ENCODE measurements at places on chromosomes 7 and 10. TPM values are rescaled to one million over a fixed set of nuclear protein-coding genes. Genes with fewer than 3 reads are reported as not detected.

The MKI67 gene
- 80.5 TPM for polyA plus RNA-seq

The ENTPD1 gene
- 1.6 TPM for polyA plus RNA-seq

The PRXL2A gene
- 144 TPM for polyA plus RNA-seq

The NPSR1 gene
- polyA plus RNA-seq: not detected

The TES gene
- 17.0 TPM for polyA plus RNA-seq

The OR13A1 gene
- polyA plus RNA-seq: not detected

The ZPBP gene
- polyA plus RNA-seq: not detected

The LIPM gene
- polyA plus RNA-seq: not detected

The FGFBP3 gene
- polyA plus RNA-seq: 26.4 TPM

The MRPL32 gene
- 125 TPM for polyA plus RNA-seq

The NUB1 gene
- 30.6 TPM for polyA plus RNA-seq

The NUTM2A gene
- polyA plus RNA-seq: 0.13 TPM

The CUBN gene
- 1.4 TPM for polyA plus RNA-seq

The GSAP gene
- polyA plus RNA-seq: 1.7 TPM

DNA sequence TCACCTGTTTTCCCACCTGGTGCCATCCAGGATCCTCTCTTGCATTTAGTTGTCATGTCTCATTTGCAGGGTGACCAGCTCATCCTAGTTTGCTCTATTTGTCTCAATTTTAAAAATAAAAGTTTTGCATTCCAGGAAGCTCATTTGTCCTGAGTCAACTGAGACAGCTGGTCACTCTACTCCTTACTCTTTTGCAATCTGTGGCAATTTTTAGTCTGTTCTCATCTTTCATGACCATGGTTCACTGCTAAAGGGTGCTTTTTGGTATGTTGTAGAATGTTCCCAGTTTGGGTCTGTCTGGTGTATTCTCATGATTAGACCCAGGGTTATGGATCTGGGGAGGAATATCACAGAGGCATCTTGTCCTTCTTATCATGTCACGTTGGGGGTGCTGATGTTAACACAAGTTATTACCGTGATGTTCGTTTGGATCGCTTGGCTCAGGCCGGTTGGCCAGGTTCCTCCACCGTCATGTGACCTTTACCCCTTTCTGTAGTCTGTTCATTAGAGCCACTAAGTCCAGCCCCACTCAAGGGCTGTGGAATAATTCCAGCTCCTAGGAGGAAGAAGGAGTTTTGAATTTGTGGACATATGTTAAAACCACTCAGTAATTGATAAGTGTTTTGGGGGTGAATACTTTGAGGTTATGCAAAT lies 103.3 kb upstream of the IGFBP3 start:
- H3K4me1 ChIP-seq: no peaks in the 10 kb centered on the region
- no peak overlapping the region for H3K4me3 ChIP-seq
- H3K27ac ChIP-seq: no peak overlapping the region

GRCh38 chr7:35038354-35038753 lies 1.1 kb upstream of the DPY19L1 start:
- no peaks in the 10 kb centered on the region for H3K27me3 ChIP-seq
- DNase-seq: no peak
- no peaks in the 10 kb centered on the region for H3K36me3 ChIP-seq
- peak overlapping the region; percentile 88 for H3K27ac ChIP-seq
- peaks cover 27% of the 10 kb centered on the region for H3K4me1 ChIP-seq

DNA sequence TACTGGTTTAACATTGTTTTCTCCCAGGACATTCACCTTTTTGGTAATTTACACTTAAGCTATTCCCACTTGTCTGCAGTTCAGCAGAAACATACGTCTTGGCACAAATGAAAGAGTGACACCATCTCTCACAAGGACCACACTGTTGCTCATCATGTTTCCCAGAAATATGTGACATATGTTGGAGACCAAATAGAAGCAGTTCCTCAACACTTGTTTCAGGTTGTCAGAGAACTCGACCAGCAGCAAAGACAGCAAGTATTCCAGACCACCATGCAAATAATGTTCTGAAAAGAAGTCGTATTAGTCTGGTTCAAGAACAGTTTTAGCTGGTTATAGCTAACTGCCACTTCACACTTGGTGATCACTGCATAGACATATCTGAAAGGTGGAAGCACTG lies 81.3 kb upstream of the KLF6 start:
- DNase-seq: no peak
- no peaks in the 10 kb centered on the region for H3K36me3 ChIP-seq
- H3K4me1 ChIP-seq: no peaks in the 10 kb centered on the region
- H3K4me3 ChIP-seq: no peak overlapping the region

GRCh38 chr7:146542101-146542500 lies 425.5 kb downstream of the CNTNAP2 start:
- no peaks in the 10 kb centered on the region for H3K36me3 ChIP-seq
- no peak overlapping the region for H3K4me3 ChIP-seq
- DNase-seq: no peak

GRCh38 chr7:117014673-117015133 lies 61.4 kb downstream of the ST7 start:
- peaks cover 51% of the 10 kb centered on the region for H3K4me1 ChIP-seq
- no peaks in the 10 kb centered on the region for H3K36me3 ChIP-seq
- H3K27ac ChIP-seq: peak overlapping the region; percentile 86
- H3K4me3 ChIP-seq: peak overlapping the region; percentile 73
- peak; percentile 75 for DNase-seq

DNA sequence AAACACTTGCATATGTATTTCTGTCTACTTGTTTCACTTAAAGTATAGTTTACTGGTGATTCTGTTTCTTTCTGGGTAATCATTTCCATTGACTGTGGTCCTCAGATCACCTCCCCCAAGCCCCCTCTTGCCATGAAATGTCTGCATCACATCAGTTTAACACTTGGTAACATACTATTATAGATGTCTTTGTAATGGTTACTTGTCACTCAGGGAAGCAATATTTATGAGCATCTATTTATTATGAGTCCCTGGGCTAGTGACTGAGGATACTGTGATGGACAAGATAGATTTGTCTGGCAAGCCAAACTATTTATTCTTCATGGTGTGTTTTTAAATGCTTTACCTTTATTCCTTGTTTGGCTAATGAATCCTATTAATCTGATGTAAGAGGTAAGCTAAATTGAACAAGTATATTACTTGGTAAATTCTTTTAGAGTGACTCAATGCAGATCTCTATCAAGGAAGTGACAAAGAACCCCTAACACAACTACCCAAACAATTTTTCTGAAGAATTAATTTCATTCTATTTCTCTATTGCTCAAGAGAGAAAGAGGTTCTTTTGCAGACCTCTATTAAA lies 270.9 kb downstream of the RELN start:
- H3K27me3 ChIP-seq: no peaks in the 10 kb centered on the region
- H3K27ac ChIP-seq: no peak overlapping the region
- H3K36me3 ChIP-seq: no peaks in the 10 kb centered on the region
- H3K4me1 ChIP-seq: no peaks in the 10 kb centered on the region
- H3K4me3 ChIP-seq: no peak overlapping the region
- DNase-seq: no peak

DNA sequence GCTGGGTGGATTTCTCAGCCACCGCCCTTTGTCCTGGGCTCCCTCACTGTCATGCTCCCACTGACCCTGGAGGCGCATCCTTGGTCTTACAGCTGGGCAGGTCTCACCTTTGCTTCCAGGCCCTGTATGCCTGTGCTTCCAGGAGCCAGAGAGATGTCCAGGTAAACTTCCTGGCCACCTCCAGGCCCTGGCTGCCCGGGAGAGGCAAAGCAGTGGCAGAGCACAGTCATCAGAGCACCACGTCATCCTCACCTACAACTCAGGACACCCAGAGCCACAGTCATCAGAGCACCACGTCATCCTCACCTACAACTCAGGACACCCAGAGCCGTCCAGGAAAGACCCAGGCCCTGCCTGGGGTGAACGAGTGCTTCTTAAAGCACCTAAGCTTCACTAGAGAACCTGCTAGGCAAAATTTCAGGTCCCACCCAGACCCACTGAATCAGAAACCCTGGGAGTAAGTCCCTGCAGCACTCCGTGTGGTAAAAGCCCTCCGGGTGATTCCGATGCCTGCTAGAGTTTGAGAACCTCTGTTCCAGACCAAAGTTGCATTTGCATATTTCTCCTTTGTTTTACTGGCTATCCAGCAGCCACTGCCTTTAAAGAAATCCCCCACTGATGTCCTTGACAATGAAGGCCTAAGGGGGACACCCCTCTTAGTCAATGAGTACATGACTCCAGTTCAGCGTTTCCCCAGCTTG lies 62.3 kb downstream of the DLG5 start:
- H3K4me3 ChIP-seq: no peak overlapping the region
- no peak for DNase-seq
- no peaks in the 10 kb centered on the region for H3K27me3 ChIP-seq
- peak overlapping the region; percentile 23 for H3K27ac ChIP-seq

DNA sequence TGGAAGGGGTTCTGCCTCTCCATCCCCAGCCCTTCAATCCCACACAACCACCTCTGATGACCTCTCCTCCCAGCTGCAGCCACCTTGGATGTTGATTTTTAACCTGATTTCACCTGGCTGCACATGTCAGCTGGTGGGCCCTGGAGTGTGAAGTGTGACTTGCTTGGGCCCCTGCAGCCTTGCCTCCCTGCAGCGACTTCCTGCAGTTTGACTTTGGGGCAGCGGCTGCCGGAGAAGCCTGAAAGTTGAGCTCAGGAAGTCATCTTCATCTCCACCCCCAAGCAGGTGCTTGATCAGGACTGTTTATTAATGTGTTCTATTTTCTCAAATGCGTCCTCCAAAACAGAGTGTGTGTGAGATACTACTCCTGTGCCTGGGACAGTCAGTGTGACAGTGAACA lies 675.2 kb upstream of the GALNT17 start:
- peaks cover 12% of the 10 kb centered on the region for H3K4me1 ChIP-seq
- no peak overlapping the region for H3K27ac ChIP-seq
- no peak for DNase-seq
- no peak overlapping the region for H3K4me3 ChIP-seq
- H3K27me3 ChIP-seq: no peaks in the 10 kb centered on the region

DNA sequence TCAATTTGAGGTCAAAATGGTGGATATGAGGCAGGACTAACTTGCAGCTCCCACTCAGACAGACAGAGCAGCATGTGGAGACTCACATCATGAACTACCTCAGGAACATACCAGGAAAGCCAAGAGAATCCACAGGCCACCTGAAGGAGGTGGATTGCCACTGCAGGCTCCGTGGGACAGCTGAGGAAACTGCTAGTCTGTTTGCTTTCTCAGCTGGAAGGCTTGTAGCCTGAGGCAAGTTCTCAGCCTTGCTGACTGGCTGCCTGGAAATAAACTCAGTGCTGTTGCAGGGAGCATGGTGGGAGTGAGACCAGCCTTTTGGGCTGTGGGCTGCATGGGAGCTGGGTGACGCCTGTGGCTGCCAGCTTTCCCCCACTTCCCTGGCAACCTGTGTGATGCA lies 202.9 kb downstream of the ZNF248 start:
- no peak for DNase-seq
- H3K36me3 ChIP-seq: no peaks in the 10 kb centered on the region
- H3K4me3 ChIP-seq: no peak overlapping the region
- no peaks in the 10 kb centered on the region for H3K27me3 ChIP-seq
- H3K27ac ChIP-seq: no peak overlapping the region

DNA sequence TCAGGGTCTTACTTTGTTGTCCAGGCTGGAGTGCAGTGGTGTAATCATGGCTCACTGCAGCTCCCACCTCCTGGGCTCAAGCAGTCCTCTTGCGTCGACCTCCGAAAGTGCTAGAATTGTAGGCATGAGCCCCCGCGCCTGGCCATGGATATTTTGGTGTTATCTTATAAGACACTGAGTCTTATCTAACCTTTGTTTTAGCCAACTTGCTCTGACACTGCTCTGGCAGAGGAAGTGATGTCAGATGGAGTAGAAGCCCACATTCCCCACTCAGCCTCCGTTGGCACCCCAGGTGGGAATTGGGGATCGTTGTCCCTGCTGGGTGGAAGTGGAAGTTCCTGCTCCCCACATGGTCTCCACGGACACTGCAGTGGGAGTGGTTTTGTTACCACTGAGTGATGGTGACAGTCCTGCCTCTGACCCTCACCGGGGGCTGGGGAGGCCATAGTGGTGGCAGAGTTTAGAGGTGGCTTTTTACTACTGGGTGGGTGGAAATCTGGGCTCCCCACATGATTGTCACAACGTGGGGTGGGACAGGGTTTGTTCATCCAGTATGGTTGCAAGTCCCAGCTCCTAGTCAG lies 98.9 kb downstream of the ANKRD61 start:
- no peak overlapping the region for H3K27ac ChIP-seq
- DNase-seq: no peak

- peak overlapping the region; percentile 91 for H3K27ac ChIP-seq
- H3K36me3 ChIP-seq: no peaks in the 10 kb centered on the region
- peak; percentile 46 for DNase-seq
- H3K4me1 ChIP-seq: peaks cover 34% of the 10 kb centered on the region
Observed at GRCh38 chr10:93417266-93417665, 64.9 kb downstream of the MYOF start.

- no peaks in the 10 kb centered on the region for H3K4me1 ChIP-seq
- H3K27ac ChIP-seq: no peak overlapping the region
- H3K36me3 ChIP-seq: no peaks in the 10 kb centered on the region
Observed at GRCh38 chr10:88256013-88256680, 327.0 kb downstream of the RNLS start.

DNA sequence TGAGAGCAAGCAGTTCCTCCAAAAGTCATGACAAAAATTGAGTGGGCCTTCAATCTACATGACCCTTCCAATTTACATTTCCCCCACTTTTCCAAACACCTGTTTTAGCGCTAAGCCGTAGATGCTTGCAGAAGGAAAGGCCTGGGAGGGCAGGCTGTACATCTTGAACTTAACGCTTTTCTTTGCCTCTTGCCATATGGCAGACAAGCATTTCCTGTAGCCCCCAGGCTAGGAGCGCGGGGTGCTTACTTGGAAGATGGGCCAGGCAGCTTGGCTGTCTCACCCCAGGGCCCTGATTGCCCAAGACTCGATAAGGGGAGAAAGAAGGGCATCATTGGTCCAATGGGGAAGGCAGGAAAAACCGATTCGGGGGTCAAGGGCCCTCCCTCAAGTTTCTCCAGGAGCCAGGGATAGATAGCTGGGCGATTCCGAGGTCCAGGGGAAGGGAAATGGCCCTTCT lies 1.8 kb downstream of the HOXA10 start:
- peaks cover 3% of the 10 kb centered on the region for H3K4me1 ChIP-seq
- peaks cover 100% of the 10 kb centered on the region for H3K27me3 ChIP-seq
- no peak overlapping the region for H3K27ac ChIP-seq
- H3K4me3 ChIP-seq: no peak overlapping the region
- DNase-seq: no peak

- DNase-seq: no peak
- no peaks in the 10 kb centered on the region for H3K27me3 ChIP-seq
Observed at GRCh38 chr7:46747869-46748576, 827.0 kb upstream of the IGFBP3 start.

DNA sequence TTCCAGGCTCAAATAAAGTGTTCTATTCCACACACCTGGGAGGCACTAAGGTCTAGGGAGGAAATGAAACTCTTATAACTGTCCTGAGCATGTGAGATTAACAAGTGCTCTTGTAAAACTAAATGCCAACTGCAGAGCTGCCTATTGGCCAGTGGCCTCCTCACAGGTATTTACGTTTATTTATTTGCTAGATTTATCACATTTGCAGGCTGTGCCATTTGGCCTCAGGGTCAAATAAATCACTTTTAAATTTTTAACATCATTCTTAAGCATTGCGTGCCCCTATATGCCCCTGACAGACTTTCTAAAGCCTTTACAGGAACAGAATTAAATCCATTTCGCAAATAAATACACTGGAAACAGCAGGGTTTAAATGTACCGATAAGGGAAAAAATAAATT lies 381.8 kb upstream of the NFE2L3 start:
- no peaks in the 10 kb centered on the region for H3K27me3 ChIP-seq
- H3K36me3 ChIP-seq: no peaks in the 10 kb centered on the region
- no peak overlapping the region for H3K27ac ChIP-seq
- H3K4me3 ChIP-seq: no peak overlapping the region
- peaks cover 14% of the 10 kb centered on the region for H3K4me1 ChIP-seq

GRCh38 chr7:134996097-134996550 lies 9.8 kb downstream of the AGBL3 start:
- no peak for DNase-seq
- no peaks in the 10 kb centered on the region for H3K36me3 ChIP-seq
- H3K4me1 ChIP-seq: peaks cover 18% of the 10 kb centered on the region
